Activated T-cell treated with anti-CD3 and anti-CD28 coated beads for 4 hours (primary cell): ENCODE measurements at places on chromosomes 16 and 17.
A peak's percentile ranks its signal among the peaks of the same experiment; 100 is the strongest.

GRCh38 chr17:50546701-50547034 lies 306 bp upstream of the SPATA20 start:
- no peak for DNase-seq

GRCh38 chr17:7775051-7775450 lies 57.5 kb downstream of the DNAH2 start:
- no peak for DNase-seq

GRCh38 chr17:50482516-50482915 lies 3.9 kb downstream of the RSAD1 start:
- peak; percentile 51 for DNase-seq

DNA sequence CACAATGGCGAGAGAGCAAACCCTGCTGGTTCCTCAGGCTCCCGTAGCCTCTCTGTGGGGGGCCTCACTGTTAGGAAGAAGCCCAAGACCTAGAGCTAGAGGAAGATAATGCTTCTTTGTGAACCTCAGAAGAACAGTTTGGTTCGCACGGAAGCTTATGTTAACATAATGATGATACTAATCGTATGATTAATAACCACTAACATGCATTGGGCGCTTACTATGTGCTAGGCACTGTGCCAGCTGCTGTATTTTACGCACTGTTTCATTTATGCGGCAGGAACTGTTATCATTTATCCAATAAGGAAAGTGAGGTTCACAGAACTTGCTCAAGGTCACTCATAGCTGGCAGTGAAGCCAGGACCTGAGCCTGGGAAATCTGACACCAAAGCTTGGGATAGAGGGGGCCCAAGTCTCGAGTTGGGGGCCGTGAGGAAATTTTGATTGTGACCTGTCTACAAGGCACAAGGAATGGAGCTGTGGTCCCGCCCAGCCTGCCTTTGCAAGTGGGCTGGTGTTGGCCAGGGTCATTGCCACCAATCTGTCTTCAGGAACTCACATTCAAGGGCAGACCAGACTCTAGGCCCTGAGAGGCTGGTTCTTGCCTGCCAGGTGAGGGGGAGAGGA lies 6.8 kb downstream of the PRCD start:
- DNase-seq, result no peak

DNA sequence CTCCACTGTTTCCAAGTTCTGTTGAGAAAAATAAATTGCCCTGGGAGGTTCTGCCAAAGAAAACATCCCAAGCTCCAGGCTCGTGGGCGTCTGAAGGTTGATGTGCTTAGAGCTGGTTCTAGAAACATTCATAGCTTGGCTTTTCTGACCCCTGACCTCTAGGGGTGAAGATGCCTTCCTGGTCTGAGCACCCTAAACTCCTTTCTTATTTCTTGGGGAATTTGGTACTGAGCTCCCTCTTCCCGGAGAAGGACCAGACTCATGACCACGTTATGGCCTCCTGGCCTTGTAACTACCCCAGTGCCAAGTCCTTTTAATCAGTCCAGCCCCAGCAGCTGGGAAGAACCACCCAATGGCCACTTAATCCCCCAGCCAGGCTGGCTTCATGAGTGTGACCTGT lies 66.4 kb downstream of the MYH11 start:
- DNase-seq, result no peak

- DNase-seq, result no peak
Observed at GRCh38 chr17:79983456-79983855, 52.2 kb downstream of the TBC1D16 start.

DNA sequence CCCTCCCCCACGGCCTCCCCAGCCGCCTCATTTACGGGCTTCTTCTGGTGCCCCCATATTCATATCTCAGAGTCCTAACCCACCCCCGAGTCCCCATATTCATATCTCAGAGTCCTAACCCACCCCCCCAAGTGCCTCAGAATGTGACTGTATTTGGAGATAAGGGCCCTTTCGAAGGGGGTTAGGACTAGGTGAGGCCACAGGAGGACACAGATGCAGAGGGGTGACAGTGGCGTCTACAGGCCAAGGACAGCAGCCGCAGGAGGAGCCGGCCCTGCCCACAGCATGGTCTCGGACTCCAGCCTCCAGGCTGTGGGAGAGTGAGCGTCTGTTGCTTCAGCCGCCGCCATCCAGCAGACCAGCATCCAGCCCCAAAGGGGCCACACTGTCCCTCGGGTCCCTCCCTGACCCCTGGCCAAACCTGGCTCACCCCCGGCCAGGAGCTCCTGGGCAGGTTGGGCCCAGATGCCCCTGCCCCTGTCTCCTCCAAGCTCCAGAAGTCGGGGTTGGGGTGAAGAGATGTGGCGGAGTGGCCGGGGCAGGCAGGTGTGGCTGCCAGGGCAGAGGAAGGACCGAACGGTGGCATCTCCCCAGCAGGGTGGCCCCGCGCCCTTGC lies 25.5 kb downstream of the CACNA1H start:
- no peak for DNase-seq

DNA sequence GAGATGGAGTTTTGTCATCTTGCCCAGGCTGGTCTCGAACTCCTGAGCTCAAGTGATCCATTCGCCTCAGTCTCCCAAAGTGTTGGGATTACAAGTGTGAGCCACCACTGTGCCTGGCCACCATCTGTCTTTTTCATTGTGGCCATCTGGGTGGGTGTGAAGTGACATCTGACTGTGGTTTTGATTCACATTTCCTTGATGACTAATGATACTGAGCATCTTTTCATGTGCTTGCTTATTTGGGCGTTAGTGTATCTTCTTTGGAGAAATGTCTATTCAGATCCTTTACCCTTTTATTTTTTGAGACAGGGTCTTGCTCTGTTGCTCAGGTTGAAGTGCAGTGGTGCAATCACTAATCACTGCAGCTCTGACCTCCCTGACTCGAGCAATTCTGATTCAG lies 53.9 kb upstream of the ERN1 start:
- no peak for DNase-seq

DNA sequence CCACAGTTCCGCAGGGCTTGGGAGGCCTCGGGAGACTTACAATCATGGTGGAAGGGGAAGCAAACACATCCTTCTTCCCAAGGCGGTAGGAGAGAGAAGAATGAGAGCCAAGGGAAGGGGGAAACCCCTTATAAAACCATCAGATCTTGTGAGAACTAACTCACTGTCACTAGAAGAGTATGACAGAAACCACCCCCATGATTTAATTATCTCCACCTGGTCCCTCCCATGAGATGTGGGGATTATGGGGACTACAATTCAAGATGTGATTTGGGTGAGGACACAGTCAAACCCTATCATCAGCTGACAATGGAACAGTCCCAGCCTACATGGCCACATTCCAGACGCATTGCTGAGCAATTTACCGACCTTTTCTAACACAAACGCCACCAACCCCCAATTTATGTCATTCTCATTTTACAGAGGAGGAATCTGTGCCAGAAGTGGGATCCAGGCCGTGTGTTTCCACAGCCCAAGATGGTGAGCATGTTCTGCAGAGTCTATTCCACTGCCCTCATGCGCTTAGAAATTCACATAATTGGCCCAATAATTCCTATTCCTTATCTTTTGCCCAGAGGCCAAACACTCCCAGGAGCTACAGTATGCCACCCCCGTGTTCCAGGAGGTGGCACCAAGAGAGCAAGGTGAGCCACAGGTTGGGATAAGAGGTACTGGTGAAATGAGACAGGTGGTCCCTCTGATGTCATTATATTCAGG lies 17.3 kb downstream of the MILR1 start:
- no peak for DNase-seq

DNA sequence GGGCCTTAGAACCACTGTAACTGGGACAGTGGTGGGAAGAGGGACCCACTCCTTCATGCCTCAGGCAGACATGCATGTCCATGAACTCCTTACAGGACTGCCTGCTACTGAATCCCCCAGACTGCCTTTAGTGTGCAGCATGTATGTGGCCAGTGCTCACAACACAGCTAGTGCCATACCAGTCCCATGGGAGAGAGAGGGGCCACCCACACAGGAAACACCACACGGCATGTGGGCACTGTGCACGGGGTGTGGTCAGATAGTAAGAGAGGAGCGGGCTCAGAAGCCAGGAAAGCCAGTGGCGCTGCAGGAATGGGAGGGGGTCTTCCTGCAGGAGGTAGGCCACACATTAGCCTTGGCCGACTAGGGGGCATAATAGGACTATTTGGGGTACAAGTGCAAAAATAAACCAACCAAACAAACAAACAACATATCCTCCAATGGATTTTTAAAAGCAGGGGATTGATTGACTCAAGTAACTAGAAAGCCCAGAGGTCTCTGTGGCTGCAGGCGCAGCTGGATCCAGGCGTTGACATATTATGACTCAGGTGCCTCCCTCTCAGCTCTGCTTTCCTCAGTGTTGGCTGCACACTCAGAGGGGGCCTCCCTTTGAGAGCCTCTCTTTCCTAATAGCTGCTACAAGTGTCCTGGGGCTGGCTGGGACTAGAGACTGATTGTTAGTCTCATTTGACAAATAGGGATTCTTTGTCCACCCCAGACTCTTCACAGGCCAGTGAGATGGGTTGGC lies 104.4 kb downstream of the AMFR start:
- no peak for DNase-seq

- no peak for DNase-seq
Observed at GRCh38 chr16:337437-337836, 15.1 kb downstream of the AXIN1 start.

DNA sequence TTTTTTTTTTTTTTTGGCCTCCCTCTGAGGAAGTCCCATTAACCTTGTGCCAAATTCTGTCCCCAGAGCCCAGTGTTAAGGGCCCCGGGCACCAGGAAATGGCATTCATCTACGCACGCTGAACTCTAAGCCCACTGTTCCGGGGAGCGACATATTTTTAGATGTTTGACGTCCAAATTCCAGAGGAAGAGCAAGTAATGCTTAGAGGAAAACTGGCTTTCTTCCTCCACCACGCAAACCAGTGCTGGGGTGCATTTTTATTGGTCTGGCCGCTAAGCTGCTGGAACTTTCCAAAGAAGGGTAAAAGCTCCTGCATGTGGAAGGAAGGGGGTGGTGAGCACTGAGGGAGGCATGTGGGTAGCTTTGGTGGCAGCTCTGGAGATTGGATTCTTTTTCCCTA lies 8.3 kb downstream of the WFDC1 start:
- DNase-seq, result no peak

DNA sequence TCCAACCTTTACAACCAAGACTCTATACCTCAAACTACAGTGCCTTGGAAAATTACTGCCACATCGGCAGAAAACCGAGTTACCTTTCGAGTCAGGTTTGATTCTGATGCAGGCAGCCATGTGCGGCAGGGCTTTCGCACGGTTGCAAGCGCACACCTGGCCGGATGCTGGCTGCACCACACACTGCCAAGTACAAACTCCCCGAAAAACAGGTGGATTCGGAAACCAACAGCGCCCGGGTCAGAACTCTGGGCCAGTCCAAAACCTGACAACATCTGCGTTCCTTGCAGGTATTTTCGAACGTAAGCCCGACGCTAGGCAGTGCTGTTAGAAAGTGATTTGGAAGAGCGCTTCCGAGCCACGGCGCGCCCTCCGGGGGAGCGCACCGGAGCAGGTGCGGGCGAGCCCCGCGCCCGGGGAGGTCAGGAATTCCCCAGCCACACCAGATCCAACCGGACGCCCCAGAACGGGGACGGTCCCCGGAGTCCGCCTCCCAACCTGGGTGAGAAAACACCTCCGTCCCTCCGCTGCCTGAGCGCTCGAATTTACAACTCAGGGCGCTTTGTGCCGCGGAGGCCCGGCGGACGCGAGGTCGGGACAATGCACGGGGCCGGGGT lies 1.2 kb downstream of the USP7 start:
- DNase-seq, result peak; percentile 22
